ENCODE measurements at places on chromosomes 2 and 18.
A peak's percentile ranks its signal among the peaks of the same experiment; 100 is the strongest.

GRCh38 chr18:33960417-33960816 is 264.3 kb downstream of the NOL4 start:
- DNase-seq, result no peak

DNA sequence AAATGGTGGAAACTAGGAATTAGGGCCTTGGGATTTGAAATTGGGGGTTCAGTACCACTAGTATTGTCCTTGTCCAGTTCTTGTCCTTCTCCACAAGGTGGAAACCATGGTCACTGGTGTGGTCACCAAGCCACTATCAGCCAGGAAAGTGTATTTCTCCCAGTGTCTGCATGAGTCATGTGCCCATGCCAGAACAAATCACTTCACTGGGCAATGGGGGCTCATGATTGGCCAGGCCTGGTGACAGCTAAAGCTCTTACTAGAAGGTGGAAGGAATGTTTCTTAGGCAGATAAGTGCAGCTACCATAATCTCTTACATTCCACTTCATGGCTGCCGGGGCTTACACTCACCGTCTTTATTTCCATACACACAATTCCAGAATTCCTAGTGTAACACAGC is 124.8 kb upstream of the TACR1 start:
- no peak for DNase-seq

- peak; percentile 27 for DNase-seq
Measured at GRCh38 chr2:101223814-101224231, 28.9 kb upstream of the CNOT11 start.

- DNase-seq, result no peak
Measured at GRCh38 chr2:19460761-19461160, 102.3 kb upstream of the OSR1 start.

GRCh38 chr2:166230024-166230723 is 102.4 kb upstream of the SCN1A start:
- no peak for DNase-seq

- peak; percentile 11 for DNase-seq
Measured at GRCh38 chr2:179692610-179693009, 168.8 kb downstream of the ZNF385B start.

- DNase-seq, result peak; percentile 88
Measured at GRCh38 chr18:72544092-72544886, at the start of gene CBLN2. CBLN2 (minus strand) TSS chr18:72544342; CDS start chr18:72542160, 2,182 bp downstream.

DNA sequence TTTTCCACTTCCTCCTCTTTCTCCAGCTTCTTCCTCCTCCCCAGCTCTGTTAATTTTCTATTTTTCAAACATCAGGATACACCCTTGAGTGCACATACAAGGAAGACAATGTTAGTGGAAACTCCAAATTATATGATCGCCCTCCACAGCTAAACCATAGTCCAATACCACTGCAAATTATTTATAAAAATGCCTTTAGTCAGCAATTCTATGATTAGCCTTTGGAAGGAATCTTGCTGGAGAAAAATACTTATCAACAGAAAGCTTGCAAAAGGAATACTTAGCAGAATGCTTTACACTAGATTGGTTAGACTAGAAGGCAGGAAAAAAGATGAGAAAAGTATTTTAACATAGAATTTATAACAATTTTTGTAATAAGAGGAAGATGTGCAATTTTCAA is 178.9 kb downstream of the FAM124B start:
- no peak for DNase-seq

DNA sequence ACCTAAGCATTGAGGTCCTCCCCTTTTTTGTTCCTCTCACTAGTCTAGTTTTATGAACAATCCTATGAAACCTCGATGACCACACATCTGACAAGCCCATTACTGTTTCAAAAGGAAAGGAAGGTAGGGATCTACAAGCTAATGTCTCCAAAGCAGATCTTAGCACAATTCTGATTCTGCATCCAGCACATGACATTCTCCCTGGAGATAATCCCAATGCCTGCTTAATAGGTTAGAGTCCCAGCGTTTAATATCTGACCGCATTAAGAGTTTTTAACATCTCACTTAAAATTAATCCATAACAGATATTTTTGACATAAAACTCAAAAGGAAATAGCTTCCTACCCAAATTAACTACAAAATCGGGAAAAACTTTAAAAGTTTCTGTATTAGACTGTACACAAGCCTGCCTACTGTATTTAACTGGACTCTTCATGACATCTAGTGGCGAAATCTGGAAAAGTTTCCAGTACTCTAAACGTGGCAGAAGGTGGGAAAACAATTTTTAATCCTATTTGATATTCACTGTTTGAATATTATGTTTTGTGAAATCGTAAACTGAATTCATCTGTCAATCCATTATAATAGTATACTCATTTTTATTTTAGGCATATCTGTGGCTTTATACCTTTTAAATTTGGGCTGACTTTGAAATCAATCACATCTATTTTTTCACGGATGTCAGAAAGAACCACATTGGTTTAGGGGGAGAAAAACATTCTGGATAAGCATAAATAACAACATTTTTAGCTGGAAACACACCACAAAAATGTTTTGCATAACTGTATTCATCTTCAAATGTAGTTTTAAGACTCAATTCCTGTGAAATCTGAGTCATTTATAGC is 62.4 kb downstream of the TXNL1 start:
- peak; percentile 70 for DNase-seq

DNA sequence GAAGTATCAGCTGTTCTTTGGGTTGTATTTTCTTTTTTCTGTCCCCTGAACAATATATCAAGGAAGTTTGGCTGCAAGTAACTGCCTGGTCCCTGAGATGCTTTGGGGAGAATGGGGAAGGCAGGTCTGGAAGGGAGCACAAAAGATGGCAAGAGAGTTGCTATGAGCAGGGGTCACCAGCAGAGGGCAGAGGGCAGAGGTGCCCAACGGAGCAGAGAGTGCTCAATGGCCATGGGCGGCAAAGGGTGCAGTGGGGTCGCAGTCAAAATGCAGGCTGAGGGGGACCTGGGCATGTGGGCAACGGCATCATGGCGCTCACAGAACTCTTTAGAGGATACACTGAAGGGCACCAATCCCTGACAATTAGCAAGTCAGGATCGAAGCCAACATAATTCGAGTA is 107.7 kb upstream of the ATP8B1 start:
- no peak for DNase-seq

DNA sequence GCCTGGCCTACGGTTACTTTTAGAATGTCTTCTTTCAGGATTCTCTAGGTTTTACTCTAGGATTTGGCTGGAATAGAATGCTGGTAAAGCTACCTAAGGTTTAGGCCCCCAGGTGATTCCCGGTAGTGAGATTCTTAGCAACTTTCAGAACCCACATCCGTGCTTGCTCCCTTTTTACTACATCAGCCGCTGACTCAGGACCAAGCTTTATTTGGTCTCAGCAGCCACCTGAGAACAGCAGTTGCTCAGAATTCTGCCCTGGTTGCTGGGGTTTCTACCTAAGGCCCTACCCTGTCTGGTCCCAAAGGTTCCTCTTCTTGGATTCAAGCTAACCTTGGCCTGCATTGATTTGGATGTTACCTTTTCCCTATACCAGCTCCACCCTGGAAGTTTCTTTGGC is 36.1 kb upstream of the NDUFV2 start:
- no peak for DNase-seq

DNA sequence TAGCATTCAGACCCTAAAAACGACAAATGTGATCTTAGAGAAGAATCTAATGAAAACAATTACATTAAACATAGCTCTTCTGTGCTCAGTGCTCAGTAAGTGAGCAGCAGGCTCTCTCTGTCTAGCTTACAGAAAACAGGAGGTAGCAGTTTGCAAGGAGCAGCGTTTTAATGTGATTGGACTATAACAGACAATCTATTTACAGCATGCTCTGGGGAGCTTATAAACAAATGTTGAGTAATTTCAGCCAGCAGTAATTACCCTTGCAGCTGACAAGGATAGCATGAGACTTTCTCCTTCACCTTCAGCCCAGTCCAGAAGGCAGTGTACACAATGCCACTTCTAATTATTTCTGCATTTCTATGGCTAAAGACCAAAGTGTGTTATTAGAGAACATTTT is 270.4 kb downstream of the FIGN start:
- DNase-seq, result no peak

DNA sequence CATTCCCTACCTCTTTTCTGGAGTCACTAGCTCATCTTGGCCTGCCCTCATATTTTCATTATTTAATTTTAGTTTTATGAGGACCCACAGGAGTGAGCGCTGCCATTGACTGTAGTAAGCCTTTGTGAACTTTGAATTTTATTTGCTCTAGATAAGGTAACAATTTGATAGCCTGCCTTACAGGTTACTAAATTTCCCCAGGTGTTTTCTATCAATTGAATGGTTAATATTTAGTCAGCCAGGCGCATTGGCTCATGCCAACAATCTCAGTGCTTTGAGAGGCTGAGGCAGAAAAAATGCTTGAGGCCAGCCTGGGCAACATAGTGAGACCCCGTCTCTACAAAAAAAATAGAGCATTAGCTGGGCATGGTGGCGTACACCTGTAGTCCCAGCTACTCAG is 50.2 kb downstream of the DAW1 start:
- no peak for DNase-seq

DNA sequence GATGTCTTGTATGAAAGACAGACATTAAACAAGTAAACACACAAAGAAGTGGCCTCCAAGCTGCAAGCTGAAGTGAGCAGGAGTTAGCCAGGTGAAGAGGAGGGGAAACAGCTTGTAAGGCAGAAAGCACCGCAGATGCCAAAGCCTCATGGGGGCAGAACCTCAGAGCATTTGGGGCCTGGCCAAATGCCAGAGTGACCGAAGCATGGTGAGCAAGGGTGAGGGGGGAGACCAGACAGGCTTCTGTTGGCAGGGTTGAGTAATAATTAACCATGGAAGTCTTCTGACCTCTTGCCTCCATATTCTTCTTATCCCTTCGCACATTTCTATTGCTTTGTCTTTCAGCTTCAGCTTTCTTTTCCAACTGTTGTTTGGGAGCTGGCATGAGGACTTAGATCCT is 5.6 kb downstream of the QPCT start:
- no peak for DNase-seq

DNA sequence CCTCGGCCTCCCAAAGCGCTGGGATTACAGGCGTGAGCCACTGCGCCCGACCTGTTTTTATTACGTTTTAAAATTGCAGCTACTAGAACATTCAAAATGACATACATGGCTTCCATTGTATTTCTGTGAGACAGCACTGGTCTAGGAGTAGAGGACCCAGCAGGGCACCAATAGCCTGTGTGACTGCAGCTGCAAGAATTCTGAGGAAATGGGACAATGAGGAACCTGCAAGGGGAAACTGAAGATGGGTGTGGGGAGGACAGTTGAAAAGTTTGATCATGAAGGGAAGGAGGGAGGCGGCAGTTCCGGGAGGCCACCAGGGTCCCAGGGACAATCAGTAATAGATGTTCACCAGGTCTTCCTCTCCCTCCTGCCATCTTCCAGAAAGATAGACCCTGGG is 13.9 kb upstream of the DNPEP start:
- DNase-seq, result no peak

DNA sequence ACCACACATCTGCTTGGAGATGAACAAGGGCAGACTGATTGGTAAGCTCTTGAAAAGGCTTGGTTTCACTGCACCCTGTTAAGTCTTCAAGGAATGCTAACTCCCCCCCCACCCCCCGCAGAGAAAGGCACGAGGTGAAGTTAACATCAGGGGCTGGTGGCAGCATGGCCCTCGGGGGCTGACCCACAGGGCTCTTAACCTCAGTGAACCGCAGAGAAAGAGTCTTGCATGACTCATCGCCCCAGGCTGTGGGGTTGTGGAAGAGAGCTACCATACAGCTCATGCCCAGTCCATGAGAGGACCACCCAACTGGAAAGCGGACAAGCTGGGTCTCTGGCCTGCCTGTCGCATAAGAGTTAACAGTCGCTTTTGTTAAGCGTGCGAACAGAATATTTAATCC is 10.6 kb upstream of the CEP68 start:
- no peak for DNase-seq

DNA sequence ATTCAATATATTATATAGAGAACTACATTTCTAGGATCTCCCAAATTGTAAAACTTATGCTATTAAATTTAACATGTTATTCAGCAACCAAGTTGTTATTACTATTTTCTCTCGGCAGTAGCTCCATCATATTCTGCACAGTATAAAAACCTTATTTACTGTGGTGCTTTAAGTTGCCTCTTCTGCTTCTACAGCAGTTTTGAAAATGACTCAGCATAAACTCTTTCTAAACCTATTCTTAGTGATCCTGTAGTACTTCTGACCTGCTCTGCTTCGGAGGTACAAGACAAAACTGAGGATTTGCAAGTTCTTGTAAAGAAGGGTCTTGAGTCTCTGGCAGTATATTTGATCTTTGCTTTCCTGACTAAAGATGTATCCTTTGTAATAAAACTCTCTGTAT is 567.2 kb downstream of the TMX3 start:
- no peak for DNase-seq

GRCh38 chr18:9838144-9838877 is 47.5 kb upstream of the TXNDC2 start:
- no peak for DNase-seq

- no peak for DNase-seq
Measured at GRCh38 chr18:1708006-1708405, 803.3 kb downstream of the ADCYAP1 start.

DNA sequence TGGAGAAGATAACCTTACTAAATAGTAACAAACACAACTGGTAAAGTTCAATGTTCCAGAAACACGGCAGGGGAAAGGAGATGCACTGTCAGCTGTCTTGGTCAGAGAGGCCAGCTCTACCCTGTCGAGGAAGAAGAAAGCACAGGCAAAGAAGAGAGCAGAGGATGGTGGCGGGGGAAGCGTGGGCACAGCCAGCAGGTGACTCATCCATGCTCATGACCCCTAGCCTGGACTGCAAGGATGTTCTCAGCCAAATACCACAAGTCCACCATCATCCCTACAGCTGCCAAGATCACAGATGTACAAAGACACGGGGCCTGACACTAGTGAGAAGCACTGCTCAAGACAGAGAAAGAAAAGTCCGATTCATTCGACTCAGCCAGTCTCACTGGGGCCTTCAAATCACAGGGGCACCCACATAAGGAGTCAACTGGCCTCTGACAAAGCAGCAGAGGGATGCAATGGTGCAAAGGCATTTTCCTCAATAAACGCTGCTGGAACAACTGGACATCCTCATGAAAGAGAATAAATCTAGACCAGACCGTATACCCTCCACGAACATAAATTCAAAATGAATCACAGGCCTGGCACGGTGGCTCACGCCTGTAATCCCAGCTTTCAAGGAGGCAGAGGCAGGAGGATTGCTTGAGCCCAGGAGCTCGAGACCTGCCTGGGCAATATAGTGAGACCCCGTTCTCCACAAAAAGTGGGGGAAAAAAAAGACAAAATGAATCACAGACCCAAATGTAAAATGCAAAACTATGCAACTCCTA is 5.6 kb downstream of the DTYMK start:
- peak; percentile 95 for DNase-seq

All from GM03348 (cell line).